Muscle of back (tissue), 13 donors: ENCODE measurements at places on chromosomes 6 and 20. TPM values are rescaled to one million over a fixed set of nuclear protein-coding genes. Genes with fewer than 3 reads are reported as not detected.

- DNase-seq = no peak
These were observed 9.4 kb upstream of the KHDC1L start for GRCh38 chr6:73234733-73235132.

DNA sequence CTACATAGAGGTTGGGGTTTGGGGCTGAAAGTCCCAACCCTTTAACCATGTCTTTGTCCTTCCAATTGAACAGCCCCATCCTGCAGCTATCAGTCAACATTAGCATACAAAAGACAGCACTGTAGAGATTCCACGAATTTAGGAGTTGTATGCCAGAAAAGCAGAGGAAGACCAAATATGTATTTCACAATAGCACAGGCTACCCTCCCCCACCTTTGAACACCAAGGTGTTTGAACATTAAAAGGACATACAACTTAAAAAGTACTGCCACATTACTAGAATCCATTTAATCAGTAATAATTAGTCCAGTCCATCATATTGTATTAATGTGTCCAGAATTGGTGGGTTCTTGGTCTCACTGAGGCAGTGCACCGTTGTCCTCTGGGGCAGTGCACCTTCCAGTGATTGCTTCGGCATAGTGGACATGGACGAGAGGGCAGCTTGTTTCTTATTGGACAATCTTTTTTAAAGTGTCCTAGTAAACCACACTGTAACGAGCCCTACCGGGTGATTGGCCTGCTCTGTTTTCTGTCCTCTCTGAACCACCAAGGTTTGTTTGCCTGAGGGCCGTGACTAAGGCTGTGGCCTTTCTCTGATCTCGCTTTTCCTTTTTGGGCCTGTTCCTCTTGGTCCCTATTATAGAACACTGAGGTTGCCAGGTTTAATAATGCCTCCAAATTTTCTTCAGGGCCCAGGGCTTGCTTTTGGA lies 36.4 kb downstream of the GSTA4 start:
- DNase-seq = no peak

- peak; percentile 36 for DNase-seq
These were observed 29.9 kb upstream of the MTRF1L start for GRCh38 chr6:153032255-153032882.

The CFAP61 gene
- polyA plus RNA-seq = 3.4 TPM

DNA sequence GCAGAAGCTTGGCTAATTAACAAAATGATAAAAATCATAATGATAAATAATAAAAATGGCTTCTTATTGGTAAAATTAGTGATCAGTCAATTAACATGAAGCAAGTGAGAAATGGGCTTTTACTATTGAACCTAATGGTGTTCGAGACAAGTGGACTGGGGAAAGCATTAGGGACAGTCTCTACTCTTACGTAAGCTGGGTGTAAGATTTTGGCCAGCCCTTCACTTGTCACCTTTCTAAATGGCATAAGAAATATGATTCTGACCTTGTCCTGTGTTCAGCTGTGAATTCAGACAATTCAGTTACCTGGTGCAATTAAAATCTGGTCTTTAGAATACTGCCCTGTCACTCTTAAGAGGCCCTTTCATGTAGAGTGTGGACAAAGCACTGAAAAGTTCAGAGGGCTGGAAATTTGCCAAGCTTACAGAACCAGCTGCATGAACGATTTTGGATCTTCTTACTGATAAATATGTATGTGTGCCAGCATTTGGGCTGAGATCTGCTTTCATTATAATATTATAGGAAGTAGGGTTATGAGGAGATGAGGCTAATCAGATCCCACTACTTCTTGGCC lies 115.9 kb downstream of the QRSL1 start:
- no peak for DNase-seq

DNA sequence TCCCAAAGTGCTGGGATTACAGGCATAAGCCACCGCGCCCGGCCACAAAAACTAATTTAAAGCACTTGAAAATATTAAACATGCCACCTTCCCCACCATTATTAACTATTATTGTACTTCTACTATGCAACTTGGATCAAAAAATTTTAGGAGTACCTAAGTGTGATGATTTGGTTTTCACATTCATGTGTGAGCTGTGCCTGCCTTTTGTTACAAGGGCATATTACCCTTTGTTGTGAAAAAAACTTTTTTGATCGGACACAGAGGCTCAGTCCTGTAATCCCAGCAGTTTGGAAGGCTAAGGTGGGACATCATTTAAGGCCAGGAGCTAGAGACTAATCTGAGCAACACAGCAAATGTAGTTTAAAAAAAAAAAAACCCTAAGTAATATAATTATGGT lies 17.1 kb downstream of the ROMO1 start:
- no peak for DNase-seq

GRCh38 chr6:129843573-129843972 lies 17.5 kb downstream of the TMEM244 start:
- no peak for DNase-seq

DNA sequence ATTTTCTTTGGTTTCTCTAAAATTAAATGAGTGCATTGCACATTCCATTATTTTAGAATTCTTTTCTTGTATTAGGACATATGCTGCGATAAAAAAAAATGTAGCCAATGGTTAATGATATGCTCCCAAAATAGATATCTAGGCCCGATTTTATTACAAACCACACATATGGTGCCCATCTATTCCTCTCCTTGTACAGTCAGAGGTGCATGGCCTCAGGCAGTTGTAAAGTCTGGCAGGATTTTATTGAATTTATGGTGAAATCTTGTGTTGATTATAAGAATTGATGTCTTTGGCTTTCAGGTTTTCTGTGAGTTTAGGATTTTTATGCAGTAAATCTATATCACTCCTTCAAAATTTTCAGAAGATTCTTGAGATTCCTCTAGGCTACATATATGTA lies 192.2 kb downstream of the RFPL4B start:
- no peak for DNase-seq

GRCh38 chr20:21395666-21396598 lies 1.4 kb downstream of the NKX2-4 start:
- peak; percentile 75 for DNase-seq

- DNase-seq = no peak
These were observed 68.3 kb downstream of the NOL4L start for GRCh38 chr20:32516583-32517517.

The FGD2 gene
- 2.0 TPM for polyA plus RNA-seq

DNA sequence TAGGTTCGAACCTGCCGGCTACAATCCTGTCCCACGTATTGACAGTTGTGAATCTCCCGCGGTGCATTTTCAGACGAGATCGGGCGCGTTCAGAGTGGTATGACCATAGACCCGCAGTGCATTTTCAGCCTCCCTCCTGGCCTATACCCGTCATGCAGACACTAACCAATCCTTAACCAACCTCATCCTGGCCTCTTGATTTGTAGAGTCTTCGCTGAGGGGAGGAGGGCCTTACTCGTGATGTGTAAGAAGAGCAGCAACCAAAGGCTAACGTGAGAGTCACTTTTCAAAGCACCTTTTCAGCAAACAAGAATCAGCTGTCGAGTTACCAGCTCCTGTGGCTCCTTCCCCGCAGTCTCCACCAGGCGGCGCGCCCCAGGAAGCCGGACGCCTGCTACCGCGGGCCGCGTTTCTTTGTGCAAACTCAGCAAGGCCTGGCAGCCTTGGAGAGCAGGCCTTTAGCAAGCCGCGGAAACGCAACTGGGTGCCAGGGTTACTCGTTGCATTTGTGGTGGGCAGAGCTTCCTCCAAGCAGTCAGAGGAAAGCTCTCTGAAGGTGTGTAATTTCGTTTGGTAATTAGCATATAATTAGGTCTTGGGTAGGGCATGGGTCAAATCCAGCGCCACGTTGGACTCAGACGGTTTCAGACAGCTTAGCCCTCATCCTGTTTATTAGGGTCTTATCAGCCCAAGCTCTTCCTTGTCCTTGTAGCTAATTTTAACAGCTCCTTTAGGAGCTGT lies 139.8 kb downstream of the OR2B2 start:
- DNase-seq = peak; percentile 90

The BMP6 gene
- 1.3 TPM for polyA plus RNA-seq

- no peak for DNase-seq
These were observed 28.9 kb downstream of the CDH26 start for GRCh38 chr20:59987135-59987534.

DNA sequence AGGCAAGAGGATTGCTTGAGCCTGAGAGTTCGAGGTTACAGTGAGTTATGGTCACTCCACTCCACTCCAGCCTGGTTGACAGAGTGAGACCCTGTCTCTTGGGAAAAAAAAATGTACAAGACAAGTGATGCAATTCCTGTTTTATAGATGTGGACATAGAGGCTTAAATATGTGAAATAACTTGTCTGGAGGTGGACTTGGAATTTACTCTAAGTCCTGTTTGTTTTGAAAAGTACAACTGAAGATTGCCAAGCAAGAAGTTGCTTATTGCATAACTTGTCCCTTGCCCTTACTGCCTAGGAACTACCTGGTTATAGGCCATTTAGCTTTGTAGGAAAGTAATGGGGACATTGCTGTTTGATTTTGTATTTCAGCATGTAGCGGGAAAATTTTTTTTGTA lies 26.0 kb upstream of the ADIG start:
- DNase-seq = no peak
